Mammary epithelial cell (primary cell): ENCODE measurements at places on chromosomes 13 and 19.

DNA sequence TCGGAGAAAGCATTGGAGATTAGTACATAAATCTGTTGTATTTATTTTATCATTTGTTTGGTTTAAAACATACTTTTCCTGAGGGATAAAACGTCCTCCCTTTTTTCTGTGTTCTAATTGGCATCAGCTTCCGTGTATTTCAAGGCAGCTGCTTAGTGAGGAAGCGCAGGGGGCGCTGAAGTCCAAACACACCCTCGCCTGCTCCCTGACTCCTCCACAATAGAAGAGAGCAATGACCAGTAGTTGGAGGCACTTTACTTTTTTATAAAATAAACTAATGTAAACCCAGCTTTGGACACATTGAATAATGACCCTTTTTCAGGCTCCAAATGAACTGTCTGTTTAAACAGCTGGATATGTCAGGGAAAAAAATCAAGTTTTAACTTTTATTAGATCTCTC is 79.9 kb downstream of the RNASEH2B start:
- DNase-seq, result no peak

- no peak for DNase-seq
These were observed 1968.9 kb downstream of the PCDH9 start for GRCh38 chr13:65260946-65261891.

DNA sequence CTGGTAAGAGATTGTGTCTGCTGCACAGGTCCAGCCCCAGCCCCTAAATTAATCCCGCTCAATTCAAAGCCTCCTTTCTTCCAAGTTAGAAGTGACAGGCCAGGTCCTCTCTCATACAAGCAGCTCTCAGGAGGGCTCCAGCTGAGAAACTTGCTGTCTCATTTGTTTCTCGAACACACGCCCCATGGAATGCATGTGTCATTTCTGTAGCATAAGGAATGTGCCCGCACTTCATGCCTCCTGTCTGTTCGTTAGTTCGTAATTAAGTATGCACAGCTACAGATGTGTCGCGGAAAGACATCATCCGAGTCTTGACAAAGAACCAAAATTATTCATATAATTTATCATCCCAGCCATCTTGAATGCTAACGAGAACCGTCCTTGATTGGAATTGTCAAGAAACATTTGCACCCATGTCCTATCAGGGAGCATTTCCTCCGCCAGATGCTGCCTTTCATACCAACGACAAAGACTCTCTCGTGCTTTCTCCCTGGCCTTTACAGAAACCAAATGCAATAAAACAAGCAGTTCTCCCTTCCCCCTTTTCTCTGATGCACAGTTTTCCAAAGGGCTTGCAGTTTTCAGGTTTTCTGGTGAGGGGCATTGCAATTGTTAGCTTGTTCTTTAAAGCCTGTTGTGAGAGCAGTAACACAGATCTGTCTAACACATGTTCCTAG is 133.5 kb downstream of the UQCRFS1 start:
- no peak for DNase-seq

- peak; percentile 74 for DNase-seq
These were observed 352.4 kb downstream of the SPRY2 start for GRCh38 chr13:79988573-79988972.

- DNase-seq, result no peak
These were observed 1.5 kb downstream of the ARID3A start for GRCh38 chr19:927351-927779.
